Adrenal gland (tissue), 19 donors: ENCODE measurements at places on chromosomes 13 and 19. TPM values are rescaled to one million over a fixed set of nuclear protein-coding genes. Genes with fewer than 3 reads are reported as not detected.

KRTDAP gene
- not detected for polyA plus RNA-seq

SLC5A5 gene
- polyA plus RNA-seq = not detected

ZNF835 gene
- polyA plus RNA-seq = 1.0 TPM

ZNF320 gene
- 8.1 TPM for polyA plus RNA-seq

BST2 gene
- 304 TPM for polyA plus RNA-seq

HCST gene
- 2.8 TPM for polyA plus RNA-seq
